ENCODE measurements at places on chromosomes 6 and 20. TPM values are rescaled to one million over a fixed set of nuclear protein-coding genes. Genes with fewer than 3 reads are reported as not detected.

Gene SLC22A1
- 2.4 TPM for total RNA-seq

Gene NOTCH4
- 0.73 TPM for total RNA-seq

Gene PPP1R16B
- total RNA-seq = 0.27 TPM

Gene MMP24OS
- total RNA-seq = 87.0 TPM

Gene HLA-G
- 0.13 TPM for total RNA-seq

Gene SDCBP2
- 0.62 TPM for total RNA-seq

Gene MOCS1
- 1.6 TPM for total RNA-seq

Gene FAM120B
- 9.8 TPM for total RNA-seq

Gene LAMA5
- 408 TPM for total RNA-seq

Gene AIF1
- total RNA-seq = not detected

Gene LINC00237
- not detected for total RNA-seq

Gene BPI
- total RNA-seq = not detected

Gene RSPO3
- total RNA-seq = 86.4 TPM

Gene SIRPB2
- total RNA-seq = not detected

Gene TMEM151B
- total RNA-seq = not detected

Gene GSTA3
- not detected for total RNA-seq

Gene SLC22A16
- not detected for total RNA-seq

Gene ZBTB12
- 4.2 TPM for total RNA-seq

Gene FRMD1
- 0.01 TPM for total RNA-seq

Gene TGM3
- 0.05 TPM for total RNA-seq

Gene EDN3
- 0.30 TPM for total RNA-seq

Gene PDE10A
- 32.9 TPM for total RNA-seq

Gene ADGRF1
- not detected for total RNA-seq

Gene EBF4
- total RNA-seq = 2.7 TPM

Gene TNF
- 0.10 TPM for total RNA-seq

Gene CALHM5
- total RNA-seq = 0.10 TPM

Gene GID8
- total RNA-seq = 21.3 TPM

Gene TFAP2D
- total RNA-seq = not detected

Gene SLC17A3
- 0.93 TPM for total RNA-seq

Gene PDE7B
- total RNA-seq = 1.1 TPM

All from A549 treated with RU486 at 1 μM for 4 hours (cell line).